ENCODE measurements at places on chromosomes 4 and X.

DNA sequence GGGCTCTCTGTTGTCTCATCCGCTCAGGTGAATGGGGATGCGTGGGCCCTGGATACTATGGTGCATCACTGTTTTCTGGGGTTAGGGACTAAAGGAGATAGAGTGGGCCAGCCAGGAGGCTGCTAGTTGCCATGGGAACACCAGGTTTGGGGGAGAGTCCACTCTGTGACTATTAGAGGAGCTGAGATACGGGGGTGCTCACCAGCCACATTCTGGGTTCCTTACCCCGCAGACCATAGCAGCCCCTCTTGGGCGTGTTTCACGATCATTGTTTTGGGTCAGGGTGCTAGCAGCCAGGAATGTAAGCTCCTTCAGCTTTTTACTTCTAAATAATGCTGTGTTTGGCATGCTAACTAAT, 4.6 kb downstream of the EFNB1 start:
- no peak for DNase-seq

GRCh38 chr4:110487873-110488272, 11.9 kb downstream of the ENPEP start:
- no peak for DNase-seq

DNA sequence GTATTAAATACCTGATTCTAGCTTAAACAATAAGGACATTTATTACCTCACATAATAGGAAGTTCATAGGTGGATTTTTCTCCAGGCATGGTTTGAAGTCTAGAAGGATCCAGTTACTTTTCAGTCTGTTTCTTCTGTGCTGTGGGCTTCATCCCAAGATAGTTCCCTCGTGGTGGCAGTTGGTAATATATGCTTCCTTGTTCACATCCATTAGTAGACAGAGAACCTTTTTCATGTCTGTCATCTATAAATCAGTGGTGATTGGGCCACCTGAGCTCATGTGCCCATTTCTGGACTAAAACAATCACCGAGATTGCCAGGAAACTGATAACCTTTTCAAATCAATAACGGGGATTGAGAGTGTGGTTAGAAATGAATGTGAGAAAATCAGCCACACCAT, 97.7 kb downstream of the KDM6A start:
- no peak for DNase-seq

GRCh38 chrX:476724-477075, 90.0 kb upstream of the PPP2R3B start:
- no peak for DNase-seq

- DNase-seq, result no peak
These were observed 194.7 kb downstream of the CPEB2 start for GRCh38 chr4:15197005-15197404.

DNA sequence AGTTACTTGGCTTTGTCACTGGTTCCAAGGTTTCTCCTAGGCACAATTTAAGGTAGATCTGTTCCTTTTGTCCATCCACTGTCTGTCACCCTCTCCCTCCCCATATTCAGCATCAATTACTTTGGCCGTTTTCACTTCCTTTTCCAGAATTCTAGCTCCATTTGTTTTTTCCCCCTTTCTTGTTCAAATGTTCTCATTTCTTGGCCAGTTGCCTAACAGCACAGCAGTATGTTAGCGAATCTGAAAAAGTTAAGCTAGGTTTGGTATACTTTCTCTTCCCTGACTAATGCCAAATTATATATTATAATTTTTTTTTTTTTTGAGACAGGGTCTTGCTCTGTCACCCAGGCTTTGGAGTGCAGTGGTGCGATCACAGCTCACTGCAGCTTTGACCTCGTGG, 409.1 kb upstream of the TEX13C start:
- DNase-seq, result no peak

- no peak for DNase-seq
These were observed 6.9 kb upstream of the WDR1 start for GRCh38 chr4:10123227-10124101.
